NCI-H2081 treated with DMSO at 0.1 percent for 48 hours (cell line): ENCODE measurements at places on chromosomes 16 and 17.
A peak's percentile ranks its signal among the peaks of the same experiment; 100 is the strongest.

- no peak for DNase-seq
Observed at GRCh38 chr17:72030067-72030899, 90.5 kb upstream of the SOX9 start.

DNA sequence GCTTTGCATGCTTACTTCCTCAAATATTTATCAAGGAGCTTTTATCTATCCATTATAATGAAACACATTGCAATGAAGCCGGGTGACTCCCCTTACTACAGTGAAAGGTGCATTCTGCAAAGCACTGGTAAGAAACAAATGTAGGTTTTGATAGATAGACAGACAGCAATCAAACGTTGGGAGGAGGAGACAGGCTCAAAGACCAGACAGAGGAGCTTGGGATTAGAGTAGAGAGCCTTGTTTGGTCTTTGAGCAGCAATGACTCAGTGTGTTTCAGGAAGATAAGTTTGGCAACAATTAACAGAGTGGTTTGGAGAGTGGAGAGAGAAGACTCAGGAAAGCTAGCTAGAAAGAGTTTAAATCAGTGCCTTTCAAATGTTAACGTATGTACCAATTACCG, 68.8 kb downstream of the ZNF18 start:
- DNase-seq = no peak

- no peak for DNase-seq
Observed at GRCh38 chr17:16817201-16817600, 127.2 kb downstream of the CCDC144A start.

DNA sequence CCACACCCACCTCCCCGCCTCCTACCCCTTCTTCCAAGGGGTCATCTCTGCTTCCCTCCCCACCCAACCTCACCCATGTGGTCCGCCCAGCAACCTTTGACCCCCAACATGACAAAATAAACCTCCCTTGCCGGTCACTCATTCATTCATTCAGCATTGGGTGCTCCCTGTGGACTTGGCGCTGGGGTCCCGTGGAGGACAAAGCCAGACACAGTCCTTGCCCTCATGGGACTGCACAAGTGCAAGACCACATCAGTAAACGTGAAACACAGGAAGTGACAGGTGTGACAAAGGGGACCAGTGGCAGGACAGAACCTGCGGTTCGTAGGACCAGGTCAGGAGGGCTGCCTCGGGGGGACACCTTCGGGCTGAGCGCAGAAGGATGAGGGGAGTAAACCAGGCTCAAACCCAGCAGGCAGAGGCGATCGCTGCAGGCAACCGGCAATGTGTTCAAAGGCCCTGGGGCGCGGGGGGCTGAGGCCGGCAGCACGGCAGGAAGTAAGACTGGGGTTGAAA, 185.4 kb downstream of the SEC14L1 start:
- no peak for DNase-seq

- DNase-seq = no peak
Observed at GRCh38 chr16:46787909-46788308, 39.8 kb upstream of the MYLK3 start.

DNA sequence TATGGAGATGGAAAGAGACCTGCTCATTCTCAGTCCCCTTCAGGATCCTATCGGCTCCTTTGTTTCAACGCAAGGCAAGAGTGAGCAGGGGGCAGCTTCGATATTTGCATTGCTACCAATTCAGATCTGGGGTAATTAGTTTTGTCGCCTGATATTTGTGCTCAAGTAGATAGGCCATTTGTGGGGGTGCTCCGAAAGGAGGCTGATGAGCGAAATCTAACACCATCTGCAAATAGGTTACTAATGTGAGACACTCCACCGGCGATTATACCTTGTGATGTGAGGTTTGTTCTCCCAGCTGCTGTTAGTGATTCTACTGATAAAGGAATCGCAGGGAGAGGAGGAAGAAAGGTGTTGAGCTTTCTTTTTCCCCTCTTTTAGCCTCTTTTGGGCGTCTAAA, 31.5 kb downstream of the WSCD1 start:
- no peak for DNase-seq

DNA sequence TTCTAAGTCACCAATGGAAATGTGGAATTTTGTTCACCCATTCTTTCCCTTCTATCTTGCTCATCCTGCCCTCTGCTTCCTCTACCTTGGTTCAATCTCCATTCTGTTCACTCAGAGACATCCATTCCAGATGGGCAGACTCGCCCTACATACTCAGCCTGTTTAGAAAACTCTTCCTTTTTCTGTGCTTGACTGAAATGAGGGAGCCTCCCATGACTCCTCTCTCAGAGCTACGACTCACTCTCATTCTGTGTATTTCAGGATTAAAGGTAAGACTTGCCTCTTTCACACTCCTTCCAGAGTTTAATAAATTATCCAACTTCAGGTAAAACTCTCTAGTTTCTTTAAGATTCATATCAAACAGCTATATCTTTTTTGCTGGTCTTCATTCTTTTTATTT, 182.8 kb downstream of the HS3ST3A1 start:
- no peak for DNase-seq

GRCh38 chr17:36506249-36506826, 19.9 kb downstream of the ZNHIT3 start:
- DNase-seq = no peak

DNA sequence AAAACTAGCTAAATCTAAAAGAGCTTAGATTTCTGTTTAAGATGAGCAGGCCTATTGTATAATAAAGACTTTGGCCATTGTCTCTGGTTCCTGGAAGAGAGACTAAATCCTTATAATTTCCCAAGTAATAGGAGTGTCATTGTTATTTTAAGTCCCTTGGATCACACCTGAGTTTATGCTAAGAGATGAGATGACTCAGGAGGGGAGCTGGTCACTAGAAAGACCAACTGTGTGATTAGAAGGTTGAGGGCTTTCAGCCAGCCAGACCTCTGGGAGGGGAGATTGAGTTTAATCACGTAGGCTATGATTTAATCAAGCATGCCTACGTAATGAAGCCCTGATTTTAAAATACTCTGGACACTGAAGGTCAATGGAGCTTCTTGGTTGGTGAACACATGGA, 156.9 kb upstream of the C17orf78 start:
- DNase-seq = no peak

GRCh38 chr17:50234581-50234980, 33.1 kb upstream of the COL1A1 start:
- DNase-seq = no peak

- DNase-seq = no peak
Observed at GRCh38 chr16:26909623-26910022, 157.1 kb upstream of the C16orf82 start.

GRCh38 chr17:7515911-7516610, 31.9 kb downstream of the POLR2A start:
- no peak for DNase-seq

- no peak for DNase-seq
Observed at GRCh38 chr17:19578545-19578944, 44.9 kb downstream of the SLC47A1 start.

- DNase-seq = no peak
Observed at GRCh38 chr16:12819126-12820117, 15.7 kb upstream of the CPPED1 start.

DNA sequence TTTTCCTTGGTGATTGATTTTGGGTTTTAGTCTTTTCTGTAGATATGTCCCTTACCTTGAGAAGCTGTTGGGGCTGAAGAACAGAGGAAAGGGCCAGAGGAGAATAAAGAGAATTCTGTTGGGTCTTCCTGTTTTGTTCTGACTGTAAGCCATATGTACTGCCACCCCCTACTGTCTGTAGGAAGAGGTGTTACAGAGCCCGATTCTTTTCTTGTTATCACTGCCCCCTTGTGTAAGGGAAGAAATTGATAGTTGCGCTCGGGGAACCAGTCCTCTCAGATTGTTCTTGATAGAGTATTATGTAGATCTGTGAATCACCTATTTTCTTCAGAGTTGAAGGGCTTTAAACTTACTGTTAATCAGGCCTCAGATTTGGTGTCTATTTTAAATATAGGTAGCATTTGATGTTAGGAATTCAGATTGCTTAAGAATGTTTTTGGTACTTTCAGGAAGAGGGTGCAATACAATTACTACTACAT, 2.4 kb downstream of the TANC2 start:
- peak; percentile 92 for DNase-seq
